ENCODE measurements at places on chromosomes 2 and 18. TPM values are rescaled to one million over a fixed set of nuclear protein-coding genes. Genes with fewer than 3 reads are reported as not detected.

GRCh38 chr2:14125624-14126293, 506.8 kb upstream of the LRATD1 start:
- DNase-seq, result no peak

DNA sequence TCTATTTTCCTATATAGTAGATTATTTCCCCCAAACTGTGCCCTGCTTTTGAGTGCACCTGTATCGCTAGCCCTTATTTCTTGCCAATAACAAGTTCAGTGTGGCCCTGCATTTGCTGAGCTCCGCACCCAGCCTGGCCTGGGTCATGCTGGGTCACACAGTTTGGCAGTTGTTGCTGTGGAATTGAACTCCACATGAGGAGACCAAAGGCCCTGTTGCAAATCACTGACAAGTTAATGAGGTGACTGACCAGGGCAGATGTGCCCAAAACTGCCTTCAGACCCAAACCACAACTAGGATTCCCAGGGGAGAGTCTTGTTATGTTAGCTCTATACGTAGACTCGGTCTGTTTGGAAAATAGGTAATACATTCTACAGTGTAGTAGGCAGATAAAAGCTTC, 31.0 kb downstream of the COL4A4 start:
- no peak for DNase-seq

GRCh38 chr2:181421131-181421458, 36.1 kb upstream of the ITGA4 start:
- no peak for DNase-seq

GRCh38 chr2:159411460-159411859, 125.0 kb upstream of the WDSUB1 start:
- DNase-seq, result no peak

- no peak for DNase-seq
Measured at GRCh38 chr2:118128826-118129225, 40.6 kb downstream of the INSIG2 start.

PEX13 gene
- 30.0 TPM for total RNA-seq

- no peak for DNase-seq
Measured at GRCh38 chr2:173654161-173654895, 299.7 kb downstream of the CDCA7 start.

SAP130 gene
- 4.7 TPM for total RNA-seq

CBLN2 gene
- total RNA-seq, result not detected

DNA sequence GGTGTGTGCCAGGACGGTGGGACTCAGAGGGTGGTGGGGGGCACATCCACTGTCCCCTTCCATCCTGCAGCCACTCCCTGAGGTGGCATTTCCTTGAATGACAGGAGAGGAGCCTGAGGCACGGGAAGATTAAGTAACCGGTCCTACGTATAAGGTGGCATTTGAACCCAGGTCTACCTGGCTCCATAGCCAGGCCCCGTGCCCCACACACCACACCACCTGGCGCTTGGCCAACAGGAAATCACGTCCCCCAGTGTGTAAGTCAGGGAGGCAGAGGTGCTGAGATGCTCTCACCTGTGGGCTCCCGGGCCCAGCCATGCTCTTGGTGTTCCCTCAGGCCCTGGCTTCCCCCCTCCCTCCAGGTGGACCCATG, 53.7 kb downstream of the HPCAL1 start:
- no peak for DNase-seq

DNA sequence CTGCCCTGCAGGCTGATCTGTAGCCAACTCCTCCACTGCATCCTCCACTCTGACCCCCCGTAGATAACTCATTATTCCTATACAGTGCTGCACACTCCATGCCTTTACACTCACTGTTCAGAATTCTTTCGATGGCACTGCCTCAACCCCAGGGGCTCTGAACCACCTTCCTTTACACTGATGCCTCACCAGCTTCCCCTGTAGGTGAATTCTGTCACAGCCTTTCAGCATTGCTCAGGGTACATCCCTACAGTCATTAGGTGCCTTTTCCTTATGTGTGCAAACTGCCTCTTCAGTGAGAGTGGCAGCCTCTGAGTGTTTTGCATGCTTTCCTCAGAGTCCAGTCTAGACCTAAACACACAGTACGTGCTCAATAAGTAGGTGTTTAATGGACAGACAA, 319.4 kb downstream of the LRRTM1 start:
- DNase-seq, result no peak

- DNase-seq, result no peak
Measured at GRCh38 chr2:216717491-216717901, 22.1 kb upstream of the IGFBP5 start.

- no peak for DNase-seq
Measured at GRCh38 chr2:46241344-46241743, 55.9 kb upstream of the EPAS1 start.

GRCh38 chr2:11370377-11371091, 26.1 kb upstream of the ROCK2 start:
- DNase-seq, result no peak

- no peak for DNase-seq
Measured at GRCh38 chr2:16239296-16239850, 299.0 kb downstream of the MYCN start.

- DNase-seq, result no peak
Measured at GRCh38 chr2:32450851-32451250, 94.0 kb downstream of the BIRC6 start.

SKOR2 gene
- not detected for total RNA-seq

DNA sequence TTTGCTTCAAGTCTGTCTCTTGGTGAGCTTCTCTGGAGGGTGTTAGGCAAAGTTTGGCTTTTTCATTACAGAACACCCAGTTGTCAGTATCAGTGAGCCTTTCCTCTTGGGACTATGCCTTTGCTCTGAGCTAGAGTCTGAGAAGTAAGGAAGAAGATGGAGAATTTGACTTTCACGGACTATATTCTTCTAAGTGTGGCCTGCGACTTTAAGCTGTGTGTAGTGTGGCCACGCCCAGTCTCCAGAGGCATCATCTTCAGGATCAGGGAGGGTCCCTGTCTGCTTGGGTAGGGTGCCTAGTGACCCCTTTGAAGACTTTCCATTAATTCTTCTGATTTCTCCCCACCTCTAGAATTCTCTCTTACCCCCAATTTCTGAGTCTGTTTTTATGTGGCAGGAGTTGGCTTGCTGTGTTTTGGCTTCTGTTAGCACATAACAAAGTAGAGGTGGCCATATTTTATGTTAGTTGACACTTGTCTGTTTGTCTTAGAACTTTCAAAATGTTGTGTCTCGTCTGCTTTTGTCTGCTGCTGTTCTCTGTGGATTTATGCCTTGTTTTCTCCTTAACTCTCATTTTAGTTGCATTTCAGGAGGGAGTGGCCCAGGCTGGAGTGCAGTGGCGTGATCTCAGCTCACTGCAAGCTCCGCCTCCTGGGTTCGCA, 8.6 kb downstream of the PLEKHB2 start:
- DNase-seq, result no peak

DNA sequence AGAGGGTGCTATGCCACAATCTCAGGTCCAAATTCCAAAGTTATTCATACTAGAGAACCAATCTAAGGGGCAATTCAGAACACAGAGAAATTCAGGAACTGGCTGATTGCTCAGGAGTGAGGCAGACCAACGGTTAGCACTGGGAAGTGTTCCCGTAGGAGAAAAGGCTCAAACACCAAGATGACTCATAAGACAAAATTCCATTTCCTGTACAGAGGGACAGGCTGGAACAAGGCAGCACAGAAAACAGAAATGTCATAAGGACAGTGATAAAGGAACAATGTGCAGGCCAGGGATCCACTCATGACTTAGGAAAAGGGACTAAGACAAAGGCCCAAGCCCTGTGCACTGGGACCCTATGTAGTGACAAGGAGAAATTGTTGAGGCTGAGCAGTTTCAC, 54.2 kb downstream of the PDE1A start:
- peak; percentile 29 for DNase-seq

STPG4 gene
- total RNA-seq, result not detected

PNPT1 gene
- 52.0 TPM for total RNA-seq

MFSD2B gene
- total RNA-seq, result not detected

DNA sequence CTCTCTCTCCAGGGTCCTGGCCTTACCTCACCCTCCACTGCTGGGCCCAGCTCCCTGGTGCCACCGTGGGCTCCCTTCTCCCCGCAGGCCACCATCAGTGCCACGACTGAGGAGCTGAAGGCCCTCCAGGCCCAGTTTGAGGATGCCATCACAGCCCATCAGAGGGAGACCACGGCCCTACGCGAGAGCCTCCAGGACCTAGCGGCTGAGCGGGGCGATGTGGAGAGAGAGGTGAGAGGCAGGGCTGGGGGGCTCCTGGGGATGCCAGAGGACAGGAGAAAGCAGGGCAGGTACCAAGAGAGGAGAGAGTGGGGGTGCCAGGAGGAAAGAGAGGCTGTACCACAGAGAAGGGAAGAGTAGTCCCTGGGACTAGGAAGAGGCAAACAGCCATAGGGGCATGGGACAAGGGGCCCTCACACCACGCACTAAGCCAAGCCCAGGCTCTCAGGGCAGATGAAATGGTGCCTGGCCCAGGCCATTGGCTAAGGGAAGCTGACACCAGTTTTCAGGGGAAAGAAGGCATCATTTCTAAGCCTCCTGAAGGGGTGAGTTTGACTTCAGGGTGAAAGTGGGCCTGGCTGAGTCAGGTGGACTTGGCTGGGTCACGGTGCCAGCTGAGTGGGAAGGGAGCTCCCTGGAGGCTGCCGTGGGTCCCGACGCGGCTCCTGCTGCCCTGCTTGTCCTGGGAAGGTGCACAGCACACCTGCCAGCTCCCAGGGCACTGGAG, 39.0 kb upstream of the SNED1 start:
- no peak for DNase-seq

SETBP1 gene
- total RNA-seq, result 74.0 TPM

CAPN14 gene
- total RNA-seq, result under 0.01 TPM

DNA sequence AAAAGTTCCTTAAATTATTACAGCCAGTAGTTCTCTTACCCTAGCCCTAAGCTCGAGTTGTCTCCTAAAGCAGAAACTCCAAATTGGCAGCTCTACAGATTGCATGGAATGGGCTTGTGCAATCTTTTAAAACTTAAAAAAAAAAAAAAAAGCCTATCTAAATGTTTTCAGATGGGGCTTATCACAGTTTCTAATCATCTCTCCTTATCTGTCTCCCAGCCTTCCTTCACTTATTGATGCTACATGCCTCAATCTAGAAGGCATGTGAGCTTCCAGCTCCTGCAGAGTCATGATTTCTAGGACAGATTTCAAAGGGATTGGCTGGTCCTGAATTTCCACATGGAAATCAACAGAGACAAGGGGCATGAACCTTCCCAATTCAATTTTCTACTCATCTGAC, 33.1 kb upstream of the PELI1 start:
- no peak for DNase-seq

DNA sequence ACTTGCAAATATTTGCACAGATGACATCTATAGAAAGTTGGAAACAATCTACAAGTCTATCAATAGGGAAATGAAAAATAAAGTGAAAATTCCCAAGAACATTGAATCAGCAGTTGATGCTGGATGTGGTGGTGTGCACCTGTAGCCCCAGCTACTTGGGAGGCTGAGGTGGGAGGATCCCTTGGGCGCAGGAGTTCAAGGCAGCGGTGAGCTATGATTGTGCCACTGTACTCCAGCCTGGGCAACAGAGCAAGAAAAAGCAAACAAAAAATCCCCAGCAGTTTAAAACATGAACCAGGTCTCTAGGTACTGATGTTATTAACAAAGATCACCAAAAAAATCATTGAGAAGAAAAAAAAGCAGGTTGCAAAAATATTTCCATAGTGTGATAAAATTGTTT, 15.4 kb upstream of the NDUFV2 start:
- DNase-seq, result no peak

- no peak for DNase-seq
Measured at GRCh38 chr2:38666556-38666910, 619 bp downstream of the GALM start.

FAM124B gene
- total RNA-seq, result 5.7 TPM

DNA sequence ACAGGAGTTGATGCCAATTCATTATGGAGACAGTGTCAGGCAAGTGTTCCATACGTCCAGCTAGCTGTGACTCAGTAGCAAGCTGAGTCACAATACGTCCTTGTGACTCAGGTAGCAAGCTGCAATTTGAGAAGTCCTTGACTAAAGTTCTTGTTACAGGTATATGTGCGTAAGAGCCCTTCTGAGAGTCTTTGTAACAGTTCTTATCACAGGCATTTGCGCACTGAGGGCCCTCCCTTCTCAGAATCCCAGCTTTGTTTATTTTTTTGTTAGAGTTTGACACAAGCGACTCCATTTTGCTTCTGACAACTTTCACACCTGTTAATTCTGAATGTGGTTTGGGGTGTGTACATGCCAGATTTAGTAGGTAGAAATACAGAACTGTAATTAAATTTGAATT, 20.1 kb upstream of the ACMSD start:
- DNase-seq, result no peak

DNA sequence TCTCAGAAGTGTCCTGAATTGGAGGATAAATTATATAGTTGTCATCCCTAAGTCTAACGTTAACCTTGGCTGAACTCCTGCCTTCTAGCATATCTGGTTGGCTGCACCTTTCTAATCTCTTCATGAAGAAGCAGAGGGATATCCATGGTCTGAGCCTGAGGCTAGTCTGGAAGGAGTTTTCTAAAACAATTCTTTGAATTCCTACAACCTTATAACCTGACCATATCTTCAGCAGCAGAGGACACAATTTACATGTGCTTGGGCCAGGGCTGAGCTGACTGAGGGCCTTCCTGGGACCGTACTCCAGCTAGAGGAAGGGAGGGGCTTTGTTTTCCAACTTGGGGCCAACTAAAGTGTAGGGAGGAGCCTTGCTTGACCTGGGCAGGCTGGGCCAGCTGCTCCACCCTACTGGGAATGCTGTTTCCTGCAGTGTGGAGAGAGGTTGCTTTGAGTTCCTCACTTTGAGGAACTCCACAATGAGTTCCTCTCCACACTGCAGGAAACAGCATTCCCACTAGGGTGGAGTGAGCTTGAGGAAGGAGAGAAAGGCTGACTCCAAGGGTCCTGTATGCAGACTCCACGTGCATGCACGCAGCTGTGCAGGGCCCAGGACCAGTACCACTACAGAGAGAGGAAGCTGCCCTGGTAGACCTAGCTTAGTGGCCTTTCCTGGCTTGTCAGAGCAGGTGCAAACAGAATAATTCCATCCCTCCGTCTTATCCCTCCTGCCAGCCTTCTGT, 19.6 kb downstream of the CEP68 start:
- no peak for DNase-seq

FTCDNL1 gene
- total RNA-seq, result 1.4 TPM

GRCh38 chr2:240111253-240111652, 24.9 kb downstream of the COPS9 start:
- no peak for DNase-seq

- no peak for DNase-seq
Measured at GRCh38 chr2:188973641-188974040, 532 bp upstream of the COL3A1 start.

RAB6C gene
- not detected for total RNA-seq

GRCh38 chr18:919078-919477, 14.4 kb downstream of the ADCYAP1 start:
- DNase-seq, result no peak

GRCh38 chr2:17643031-17643615, 102.6 kb downstream of the VSNL1 start:
- DNase-seq, result peak; percentile 72
